Vagina (tissue), 2 donors: ENCODE measurements at places on chromosomes 1 and 21.

DNA sequence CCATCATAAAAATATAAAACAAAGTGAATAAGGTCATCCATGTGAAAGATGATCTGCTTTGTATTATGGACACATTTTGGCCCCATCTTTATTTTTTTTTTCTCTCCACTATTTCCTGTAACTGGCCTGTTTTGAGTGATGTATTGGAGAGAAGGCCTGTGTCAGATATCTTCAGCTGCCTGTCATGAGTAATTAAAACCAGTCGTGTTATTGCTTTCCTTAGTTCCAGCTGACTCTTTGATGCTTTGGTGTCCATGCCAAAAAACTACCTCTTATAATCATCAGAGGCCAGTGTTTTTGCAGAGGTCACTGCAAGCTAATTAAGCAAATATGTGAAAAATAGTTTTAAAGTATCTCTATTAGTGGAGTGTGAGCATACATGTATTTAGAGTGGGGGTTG, 29.7 kb downstream of the NTMT2 start:
- no peak for DNase-seq

- DNase-seq, result no peak
Measured at GRCh38 chr1:87927391-87928280, 599.0 kb downstream of the LMO4 start.

DNA sequence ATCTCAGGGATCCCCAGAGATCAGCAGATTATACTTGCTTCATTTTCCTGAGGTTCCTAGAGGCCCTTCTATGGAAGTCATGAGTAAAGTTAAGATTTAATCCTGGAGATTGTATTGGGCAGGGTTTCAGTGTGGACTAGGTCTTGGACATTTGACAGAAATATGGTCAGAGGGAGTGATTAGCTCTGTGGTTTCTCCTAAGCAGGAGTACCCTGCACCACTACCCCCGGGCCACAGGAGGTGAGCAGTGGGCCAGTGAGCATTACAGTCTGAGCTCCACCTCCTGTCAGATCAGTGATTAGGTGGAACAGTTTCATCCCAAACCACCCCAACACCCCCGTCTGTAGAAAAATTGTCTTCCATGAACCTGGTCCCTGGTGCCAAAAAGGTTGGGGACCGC, 43.2 kb downstream of the PHACTR4 start:
- no peak for DNase-seq

DNA sequence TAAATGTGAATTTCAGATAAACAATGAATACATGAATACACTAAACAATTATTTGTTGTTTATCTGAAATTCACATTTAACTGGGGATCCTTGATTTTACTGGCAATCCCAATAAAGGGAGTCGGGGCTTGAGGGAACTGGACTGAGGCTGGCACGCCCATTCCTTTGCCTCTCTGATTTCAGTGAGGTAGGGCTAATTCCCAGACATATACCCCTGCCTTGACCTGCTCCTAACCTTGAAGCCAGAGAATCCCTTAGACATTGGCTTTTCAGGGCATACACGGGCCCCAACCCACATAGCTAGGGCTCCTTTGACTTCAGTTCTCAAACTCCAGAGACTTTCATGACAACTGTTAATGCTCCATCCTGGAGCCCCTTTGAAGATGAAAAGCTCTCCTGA, 10.8 kb upstream of the UTP25 start:
- DNase-seq, result no peak

DNA sequence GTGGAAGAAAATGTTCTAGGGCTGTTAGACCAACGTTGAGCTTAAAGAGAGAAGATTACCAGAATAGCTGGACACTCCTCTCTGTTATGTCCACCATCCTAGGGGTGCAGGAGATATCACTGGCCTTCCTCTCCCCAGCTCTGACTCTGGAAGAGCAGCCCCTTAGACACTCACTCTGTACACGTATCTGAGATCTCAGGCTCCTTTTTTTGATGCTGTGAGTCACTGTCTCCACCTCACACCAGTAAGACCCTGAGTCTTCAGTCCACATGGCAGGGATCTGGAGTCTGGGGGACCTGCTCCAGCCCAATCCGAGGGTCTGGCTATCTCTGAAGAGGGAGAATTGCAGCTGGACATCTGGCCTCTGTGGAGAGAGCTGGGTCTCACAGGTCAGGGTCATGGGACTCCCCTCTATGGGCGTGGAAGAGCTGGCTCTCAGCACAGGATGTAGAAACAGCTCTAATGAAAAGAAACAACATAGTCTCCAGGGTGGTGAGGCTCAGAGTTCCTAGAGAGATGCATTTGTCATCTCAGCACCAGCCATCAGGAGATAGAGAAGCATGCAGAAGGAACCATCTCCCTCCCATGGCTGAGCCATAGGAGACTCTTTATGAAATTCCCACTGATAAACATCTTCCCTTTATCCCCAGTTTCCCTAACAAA, 3.5 kb downstream of the FCRL3 start:
- DNase-seq, result no peak

DNA sequence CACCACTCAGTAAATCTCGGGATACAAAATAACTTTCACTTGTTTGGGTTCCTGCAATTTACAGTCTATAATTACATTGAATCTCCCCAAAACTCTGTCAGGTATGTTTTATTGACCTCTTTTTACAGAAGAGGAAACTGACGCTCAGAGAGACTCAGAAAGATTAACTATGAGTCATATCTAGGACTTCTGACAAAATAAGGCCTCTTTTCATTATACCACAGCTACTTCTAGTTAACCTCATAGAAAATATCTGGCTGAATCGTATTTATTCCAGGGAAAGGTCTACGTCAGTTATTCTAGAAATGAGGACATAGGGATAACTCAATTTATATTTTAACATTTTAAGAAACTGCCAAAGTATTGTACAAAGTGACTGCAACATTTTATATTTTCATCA, 211.1 kb upstream of the FAM78B start:
- DNase-seq, result no peak

DNA sequence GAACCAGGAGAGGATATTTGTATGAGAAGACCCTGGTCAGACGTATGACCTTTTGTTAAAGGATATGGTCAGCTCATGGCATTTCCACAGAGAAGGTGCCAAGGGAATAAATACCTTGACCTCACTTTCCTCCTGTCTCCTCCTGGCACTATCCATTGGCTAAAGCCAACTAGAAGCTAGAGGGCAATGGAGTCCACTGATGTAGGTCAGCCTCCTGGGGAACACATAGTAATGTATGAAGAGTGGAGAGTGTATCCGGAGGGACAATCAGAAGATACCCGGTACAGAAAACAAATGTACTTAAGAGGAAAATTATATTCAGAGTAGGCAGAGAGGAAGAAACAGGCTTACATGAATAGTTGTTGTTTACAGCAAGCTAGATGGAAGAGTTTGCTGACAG, 698 bp upstream of the NTMT2 start:
- DNase-seq, result no peak

GRCh38 chr21:42384989-42385388, 10.9 kb downstream of the TMPRSS3 start:
- no peak for DNase-seq

DNA sequence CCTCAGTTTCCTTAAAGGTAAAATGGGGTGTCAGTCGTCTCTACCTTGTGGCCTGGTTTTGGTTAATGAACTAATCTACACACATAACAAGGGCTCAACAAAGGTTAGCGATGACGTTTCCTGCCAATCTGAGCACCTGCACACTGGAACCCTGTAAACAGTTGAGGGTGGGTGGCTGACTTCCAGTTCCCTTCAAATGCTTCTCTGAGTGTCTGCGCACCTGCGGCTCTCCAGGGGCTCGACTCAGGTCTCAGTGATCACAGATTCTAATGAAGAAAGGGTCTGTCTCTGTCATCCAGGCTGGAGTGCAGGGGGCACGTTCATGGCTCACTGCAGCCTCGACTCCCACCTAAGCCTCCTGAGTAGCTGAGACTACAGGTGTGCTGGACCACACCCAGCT, 3.3 kb upstream of the AGPAT3 start:
- DNase-seq, result no peak

- no peak for DNase-seq
Measured at GRCh38 chr1:181661569-181661968, 178.3 kb downstream of the CACNA1E start.

- no peak for DNase-seq
Measured at GRCh38 chr1:217542837-217543236, 88.1 kb downstream of the GPATCH2 start.
